ENCODE measurements at places on chromosomes 3 and 15.

- no peak for DNase-seq
Measured at GRCh38 chr3:153215497-153215896, 53.5 kb downstream of the RAP2B start.

GRCh38 chr3:187193181-187193580, 4.1 kb upstream of the RTP1 start:
- no peak for DNase-seq

DNA sequence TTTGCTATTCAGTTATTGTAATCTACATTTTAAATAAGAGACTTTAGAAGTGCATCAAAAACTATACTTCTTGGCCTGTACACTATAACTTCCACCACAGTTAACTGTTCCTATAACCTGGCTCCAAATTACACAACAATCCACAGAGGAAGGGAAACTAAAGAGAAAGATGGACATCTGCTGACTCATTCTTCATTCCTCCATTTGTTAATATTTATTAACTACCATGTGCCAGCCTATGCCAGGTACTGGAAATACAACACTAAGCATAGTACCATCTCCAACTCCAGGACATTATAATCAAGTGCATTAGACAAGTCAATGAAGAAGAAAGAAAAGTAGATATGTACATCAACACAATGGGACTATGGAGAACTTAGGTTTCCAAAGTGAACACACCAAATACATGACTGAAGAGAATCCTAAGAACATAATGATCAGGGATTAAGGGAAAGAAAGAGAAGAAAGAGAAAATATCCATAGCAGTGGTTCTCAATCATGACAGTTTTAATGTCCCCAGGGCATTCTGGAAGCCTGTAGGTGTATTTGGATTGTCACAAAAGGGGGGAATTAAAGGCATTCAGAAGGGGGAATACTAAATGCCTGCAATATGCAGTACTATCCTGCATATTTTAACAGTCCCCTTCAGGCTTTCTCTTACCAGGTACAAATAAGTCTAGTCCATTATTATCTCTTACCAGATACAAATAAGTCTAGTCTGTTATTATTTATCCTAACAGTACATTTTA, 8.9 kb downstream of the ICE2 start:
- DNase-seq, result no peak

DNA sequence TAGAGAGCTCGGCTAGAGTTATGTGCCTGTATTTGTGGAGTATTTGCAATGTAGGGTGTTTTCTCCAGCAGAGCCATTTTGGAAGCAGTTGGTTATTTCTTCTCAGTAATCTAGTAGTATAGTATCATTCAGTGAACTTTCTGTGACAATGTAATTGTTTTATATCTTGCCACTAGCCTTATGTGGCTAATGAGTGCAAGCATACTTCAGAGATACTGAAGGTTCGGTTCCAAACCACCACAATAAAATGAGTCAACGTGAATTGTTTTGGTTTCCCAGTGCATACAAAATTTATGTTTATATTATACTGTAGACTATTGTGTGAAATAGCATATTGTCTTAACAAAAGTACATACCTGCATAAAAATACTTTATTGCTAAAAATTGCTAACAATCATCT, 286.9 kb upstream of the TBL1XR1 start:
- DNase-seq, result no peak

GRCh38 chr3:157201648-157202278, 41.8 kb upstream of the CCNL1 start:
- DNase-seq, result no peak

- DNase-seq, result no peak
Measured at GRCh38 chr3:46299608-46300460, 54.1 kb upstream of the CCR2 start.
